ENCODE measurements at places on chromosomes 12 and 14.

DNA sequence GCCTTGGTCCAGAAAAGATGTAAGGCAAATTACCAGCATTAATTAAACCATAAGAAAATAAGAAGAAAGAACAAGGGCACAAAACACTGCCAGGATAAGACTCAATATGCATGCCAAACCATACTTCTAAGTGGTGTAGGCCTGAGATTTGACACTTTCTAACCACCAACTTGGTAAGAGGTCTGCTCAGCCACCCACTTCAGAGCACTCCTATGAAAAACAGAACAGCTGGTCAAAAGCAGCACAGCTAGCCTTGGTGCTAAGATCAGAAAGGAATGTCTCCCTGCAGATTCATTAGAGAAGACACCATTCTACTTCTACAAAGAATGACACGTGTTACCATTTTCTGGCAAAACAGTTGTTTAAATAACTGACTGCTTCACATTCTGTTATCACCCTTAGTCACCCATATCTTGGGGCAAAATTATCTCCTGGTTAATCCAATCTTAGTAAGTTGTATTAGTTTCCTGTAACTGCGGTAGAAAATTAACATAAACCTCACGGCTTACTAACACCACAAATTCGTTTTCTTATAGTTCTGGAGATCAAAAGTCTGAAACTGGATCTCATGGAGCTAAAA, 13.2 kb downstream of the RPS6KA5 start:
- DNase-seq, result no peak

- no peak for DNase-seq
These were observed 102.3 kb downstream of the ITPR2 start for GRCh38 chr12:26730481-26731350.

GRCh38 chr14:34569750-34570149, 30.2 kb upstream of the EAPP start:
- no peak for DNase-seq

DNA sequence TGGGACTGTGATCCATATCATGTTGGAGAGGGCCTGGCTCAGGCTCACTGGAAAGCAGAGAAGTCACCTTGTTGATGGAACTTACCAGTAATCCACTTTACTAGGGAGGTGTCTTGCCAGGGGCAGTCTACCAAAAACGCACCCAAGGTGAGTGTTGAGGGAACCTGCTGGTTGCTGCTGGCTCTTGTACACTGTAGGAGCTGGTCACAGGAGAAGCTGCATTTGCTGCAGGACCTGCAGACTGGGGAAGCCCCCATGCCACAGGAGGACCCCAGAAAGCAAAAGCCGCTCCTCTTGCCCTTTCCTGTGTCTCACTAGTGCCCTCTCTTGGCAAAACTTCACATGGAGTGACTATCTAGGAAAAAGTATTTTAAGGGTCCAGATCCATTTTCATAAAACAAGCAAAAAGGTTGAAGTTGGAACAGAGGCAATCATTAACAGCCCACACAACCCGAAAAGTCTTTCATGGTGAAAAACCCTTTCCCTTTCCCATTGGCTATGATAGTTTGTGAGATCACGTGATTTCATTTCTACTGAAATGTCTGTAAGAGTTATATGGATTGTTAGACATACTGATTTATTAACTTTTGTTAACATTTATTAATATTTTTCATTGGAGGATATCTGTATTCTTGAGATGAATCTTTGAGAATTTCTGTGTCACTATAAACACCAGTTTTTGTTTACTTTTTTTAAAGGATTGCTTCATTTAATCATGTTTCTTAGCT, 59.2 kb downstream of the RASSF8 start:
- peak; percentile 30 for DNase-seq

- DNase-seq, result no peak
These were observed 77.1 kb downstream of the KCNMB4 start for GRCh38 chr12:70443062-70443673.

DNA sequence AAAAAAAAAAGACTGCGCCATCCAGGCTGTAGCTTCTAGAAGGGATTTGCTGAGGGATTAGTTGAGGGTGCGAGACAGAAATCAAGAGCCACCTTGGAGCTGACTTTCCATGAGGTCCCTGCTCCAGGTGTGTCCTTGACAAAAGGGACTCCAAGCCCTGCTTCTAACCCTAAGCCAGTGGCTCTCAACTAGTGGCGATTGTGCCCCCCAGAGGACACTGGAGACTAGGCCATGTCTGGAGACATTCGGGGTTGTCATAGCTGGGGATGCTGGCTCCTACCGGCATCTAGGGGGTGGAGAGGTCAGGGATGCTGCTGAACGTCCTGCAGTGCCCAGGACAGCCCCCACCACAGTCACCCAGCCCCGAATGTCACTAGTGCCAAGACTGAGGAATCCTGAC, 40.6 kb downstream of the SPRING1 start:
- peak; percentile 51 for DNase-seq
